ENCODE measurements at places on chromosomes 7 and 10.

DNA sequence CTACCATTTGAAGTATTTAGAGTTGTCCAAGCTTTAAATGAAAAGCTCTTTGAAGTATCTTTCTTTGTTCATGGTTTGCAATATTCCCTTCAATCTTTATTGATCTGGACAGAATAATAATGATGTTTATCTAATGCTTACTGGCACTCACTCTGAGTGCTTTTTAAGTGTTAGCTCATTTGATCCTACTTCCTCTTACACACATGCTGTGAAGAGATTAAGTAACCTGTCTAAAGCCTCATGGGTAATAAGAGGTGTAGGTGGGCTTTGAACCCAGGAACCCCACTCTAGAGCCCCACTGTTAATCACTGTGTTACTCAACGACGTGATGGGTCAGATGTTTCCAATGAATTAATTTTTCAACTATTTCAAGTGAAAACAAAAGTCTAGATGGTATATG lies 31.1 kb upstream of the ADD3 start:
- DNase-seq: no peak

DNA sequence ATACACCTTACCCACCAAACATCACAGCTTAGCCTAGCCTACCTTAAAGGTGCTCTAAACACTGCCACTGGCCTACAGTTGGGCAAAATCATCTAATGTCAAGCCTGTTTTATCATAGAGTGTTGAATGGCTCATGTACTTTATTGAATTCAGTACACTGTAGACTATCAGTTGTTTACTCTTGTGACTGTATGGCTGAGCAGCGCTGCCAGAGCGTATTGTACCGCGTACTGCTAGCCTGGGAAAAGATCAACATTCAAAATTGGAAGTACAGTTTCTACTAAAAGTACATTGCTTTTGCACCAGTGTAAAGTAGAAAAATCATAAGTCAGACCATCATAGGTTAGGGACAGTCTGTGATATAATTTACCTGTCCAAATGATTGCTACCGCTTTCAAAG lies 226.8 kb downstream of the PRPF18 start:
- DNase-seq: no peak

- DNase-seq: no peak
Observed at GRCh38 chr7:139776486-139777132, 1.2 kb downstream of the HIPK2 start.

DNA sequence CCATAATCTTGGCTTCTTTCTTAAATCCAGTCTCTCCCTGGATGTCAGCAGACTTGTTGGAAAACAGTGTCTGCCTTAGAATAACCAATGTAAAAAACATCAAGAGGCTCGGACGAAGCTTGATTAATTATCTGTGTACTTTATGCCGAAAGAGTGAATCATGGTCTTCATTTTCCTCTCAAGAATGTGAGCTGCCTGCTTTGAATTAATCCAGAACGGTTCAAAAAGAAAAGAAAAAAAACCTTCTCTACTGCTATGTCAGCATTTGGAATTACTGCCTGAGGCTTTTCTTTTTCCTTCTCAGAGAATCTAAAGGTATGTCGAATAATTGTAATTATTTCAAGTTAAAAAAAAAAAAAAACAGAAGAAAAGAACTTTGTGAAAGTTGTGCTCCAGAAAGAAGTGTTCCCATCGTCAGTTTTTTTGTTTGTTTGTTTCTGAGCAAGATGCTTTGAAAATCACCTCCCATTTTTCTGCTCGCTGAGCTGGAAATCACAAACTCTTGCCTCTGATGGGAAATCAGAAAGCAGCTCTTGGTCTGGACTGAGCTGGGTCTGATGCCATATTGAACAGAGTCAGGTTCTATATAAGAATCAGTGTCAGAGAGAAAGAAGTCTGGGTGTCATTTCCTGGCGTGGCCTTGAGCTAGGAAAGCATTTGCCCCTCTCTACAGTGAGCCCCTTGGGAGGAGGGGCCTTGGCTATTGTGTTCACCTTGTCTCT lies 20.2 kb downstream of the PLPP4 start:
- no peak for DNase-seq

GRCh38 chr7:88432301-88432700 lies 125.6 kb upstream of the STEAP4 start:
- DNase-seq: no peak

GRCh38 chr7:85102813-85103350 lies 84.0 kb downstream of the SEMA3D start:
- DNase-seq: no peak

- no peak for DNase-seq
Observed at GRCh38 chr10:99233000-99233688, 2.5 kb downstream of the HPSE2 start.

DNA sequence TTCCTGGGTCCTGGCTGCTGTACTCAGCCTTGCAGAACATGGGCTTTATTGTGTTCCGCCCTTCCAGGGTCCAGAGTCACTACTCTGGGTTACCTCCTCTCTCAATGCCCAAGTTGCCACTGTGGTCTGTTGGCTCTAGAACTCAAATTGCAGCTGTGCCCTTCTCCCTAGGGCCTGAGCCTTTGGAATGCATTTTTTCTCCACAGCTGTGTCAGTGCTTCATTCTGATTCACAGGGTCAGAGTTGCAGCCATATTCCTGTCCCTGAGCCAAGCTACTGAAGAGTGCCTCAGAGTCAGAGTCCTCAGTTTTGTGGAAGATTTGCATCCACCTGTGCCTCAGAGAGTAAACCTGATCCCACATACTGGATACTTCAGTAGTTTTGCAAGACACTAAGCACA lies 167.5 kb downstream of the ITGB1 start:
- DNase-seq: no peak

- no peak for DNase-seq
Observed at GRCh38 chr7:112420236-112420861, 29.9 kb upstream of the IFRD1 start.

- no peak for DNase-seq
Observed at GRCh38 chr7:70595755-70596597, 536.0 kb upstream of the GALNT17 start.

- DNase-seq: no peak
Observed at GRCh38 chr10:50228672-50229071, 22.6 kb downstream of the ASAH2 start.

- DNase-seq: no peak
Observed at GRCh38 chr10:74612195-74612594, 214.2 kb upstream of the KAT6B start.

- DNase-seq: no peak
Observed at GRCh38 chr7:113217314-113217713, 99.0 kb upstream of the SMIM30 start.

DNA sequence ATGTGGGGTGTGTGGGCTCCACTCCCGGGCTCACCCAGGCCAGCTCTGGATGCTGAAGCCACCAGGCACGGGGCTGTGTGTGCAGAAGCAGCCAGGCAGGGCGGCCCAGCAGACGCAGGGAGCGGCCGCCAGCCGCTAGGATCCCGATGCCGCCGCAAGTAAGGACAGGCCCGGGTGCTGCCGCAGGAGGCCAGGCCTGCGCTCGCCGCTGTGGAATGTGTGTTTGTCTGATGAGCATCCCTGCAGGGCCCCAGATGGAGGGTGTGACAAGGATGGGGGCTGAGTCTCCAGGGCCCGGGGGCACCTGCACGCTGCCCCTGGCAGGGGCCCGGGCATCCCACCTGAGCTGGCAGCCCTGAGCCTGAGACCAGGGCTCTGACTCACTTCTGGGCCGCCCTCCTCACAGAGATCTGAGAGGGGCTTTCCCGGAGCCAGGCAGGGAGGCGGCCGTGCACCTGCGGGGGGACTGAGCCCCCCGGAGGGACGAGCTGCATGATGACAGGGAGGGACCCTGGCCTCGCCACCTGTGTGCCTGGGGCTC lies 101.5 kb downstream of the FOXL3 start:
- no peak for DNase-seq

DNA sequence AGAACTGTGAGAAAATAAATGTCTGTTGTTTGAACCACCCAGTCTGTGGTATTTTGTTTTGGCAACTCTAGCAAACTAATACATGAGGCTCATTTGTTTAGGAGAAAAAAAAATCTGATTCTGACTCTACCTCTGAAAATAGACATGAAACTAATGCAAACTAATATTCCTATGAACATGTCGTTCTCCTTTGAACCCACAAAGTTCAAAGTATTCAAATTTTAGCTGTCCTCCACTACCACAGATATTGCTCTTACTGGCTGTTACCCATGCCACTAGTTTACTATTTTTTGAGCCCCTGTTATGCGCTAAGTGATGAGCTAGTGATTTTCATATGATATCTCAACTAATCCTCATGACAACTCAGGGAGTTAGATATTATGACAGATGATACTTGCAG lies 58.8 kb upstream of the ZNF804B start:
- no peak for DNase-seq

DNA sequence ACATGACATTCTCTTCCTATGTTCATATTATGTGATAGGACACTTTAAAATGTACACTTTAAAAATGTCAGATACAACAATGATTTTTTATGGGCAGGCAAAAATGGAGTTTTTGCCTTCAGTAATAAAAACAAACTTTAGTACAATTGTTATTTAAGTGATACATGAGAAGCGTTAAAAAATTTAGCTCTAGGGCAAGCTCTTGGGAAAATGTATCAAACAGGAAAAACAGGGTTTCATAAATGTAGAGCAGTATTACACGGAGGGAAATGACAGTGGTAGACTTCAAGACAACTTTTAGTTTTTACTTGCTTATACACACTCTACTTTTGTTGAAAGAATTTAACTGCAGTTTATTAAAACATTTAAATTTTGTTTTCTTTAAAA lies 1.5 kb downstream of the FHIP2A start:
- DNase-seq: no peak

GRCh38 chr7:111329367-111330234 lies 232.7 kb downstream of the IMMP2L start:
- no peak for DNase-seq

- no peak for DNase-seq
Observed at GRCh38 chr10:101901340-101901739, 57.7 kb upstream of the KCNIP2 start.

All from cortex of kidney (tissue), 1 donor.